EL (cell line): ENCODE measurements at places on chromosomes 6 and 20.
A peak's percentile ranks its signal among the peaks of the same experiment; 100 is the strongest.

DNA sequence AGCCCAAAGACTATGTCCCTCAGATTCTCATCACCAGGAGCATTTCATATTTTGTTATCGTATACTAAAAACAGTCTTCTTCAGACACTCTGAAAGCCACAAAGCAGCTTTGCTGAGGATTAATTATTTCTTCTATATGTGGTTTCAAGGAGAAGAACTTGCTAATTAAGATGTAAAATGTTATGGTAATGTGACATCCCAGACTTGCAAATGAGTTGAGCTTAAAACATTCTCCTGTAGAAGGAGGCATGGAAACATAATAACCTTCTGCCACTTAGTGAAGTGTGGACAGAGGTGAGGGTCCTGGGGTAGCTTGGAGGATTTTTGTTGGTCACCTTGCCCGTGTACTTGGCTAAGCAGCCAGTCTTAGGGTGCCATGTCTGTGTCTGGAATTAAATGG is 16.7 kb upstream of the MAPRE1 start:
- no peak for DNase-seq

- DNase-seq, result no peak
Observed at GRCh38 chr20:312067-312466, 13.3 kb upstream of the SOX12 start.

- peak; percentile 12 for DNase-seq
Observed at GRCh38 chr6:97133067-97133466, 149.9 kb downstream of the MMS22L start.

DNA sequence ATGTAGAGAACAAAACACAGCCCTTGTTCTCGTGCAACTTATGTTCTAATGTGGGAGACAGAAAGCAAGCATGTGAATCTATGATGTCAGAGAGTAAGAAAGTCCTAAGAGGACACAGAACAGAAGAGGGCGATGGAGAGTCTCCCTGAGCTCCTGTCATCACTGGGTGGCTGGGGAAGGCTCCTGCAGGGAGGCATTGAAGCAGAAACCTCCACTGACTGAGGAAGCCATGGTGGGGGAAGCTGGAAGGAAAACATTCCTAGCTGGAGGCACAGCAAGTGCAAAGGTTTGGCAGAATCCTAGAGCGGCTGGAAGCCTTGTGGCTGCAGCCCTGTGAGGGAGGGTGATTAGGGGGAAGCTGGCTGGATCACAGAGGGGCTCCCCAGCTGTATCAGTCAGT is 248.0 kb downstream of the CDH26 start:
- peak; percentile 49 for DNase-seq

- peak; percentile 32 for DNase-seq
Observed at GRCh38 chr20:15682690-15683089, 890.6 kb downstream of the KIF16B start.

DNA sequence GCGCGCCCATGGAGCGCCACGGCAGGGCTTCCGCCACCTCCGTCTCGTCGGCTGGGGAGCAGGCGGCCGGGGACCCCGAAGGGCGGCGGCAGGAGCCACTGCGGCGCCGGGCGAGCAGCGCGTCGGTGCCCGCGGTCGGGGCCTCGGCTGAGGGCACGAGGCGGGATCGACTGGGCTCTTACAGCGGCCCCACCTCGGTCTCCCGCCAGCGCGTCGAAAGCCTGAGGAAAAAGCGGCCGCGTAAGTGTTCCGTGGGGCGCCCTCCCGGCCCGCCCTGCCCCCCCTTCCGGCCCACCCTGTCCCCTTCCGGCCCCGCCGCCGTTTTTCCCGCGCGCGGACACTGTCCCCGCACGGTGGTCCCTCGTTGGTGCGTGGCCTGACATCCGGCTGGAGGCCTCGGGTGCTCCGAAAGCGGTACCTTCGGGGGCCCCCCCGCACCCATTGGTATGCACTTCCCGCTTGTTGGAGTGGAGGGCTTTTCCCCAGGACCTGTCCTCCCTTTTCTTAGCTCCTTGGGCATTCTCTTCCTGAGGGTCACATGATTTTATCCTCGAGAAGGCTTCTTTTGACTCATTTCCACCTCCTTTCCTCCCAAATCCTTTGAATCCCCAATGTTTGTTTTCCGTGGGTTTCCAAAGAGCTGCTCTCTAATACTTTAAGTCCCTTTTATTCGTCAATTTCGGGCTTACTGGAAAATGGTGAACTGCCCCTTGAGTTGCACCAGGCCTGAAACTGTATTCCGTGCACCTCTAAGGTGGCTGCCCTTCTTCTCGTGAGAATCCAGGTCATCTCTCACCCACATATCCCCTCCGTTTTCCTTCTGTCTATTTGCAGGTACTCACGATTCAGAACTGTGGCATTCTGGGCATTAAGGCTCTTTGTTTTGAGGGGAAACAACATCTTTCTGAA is 556 bp downstream of the PANK2 start:
- peak; percentile 37 for DNase-seq

DNA sequence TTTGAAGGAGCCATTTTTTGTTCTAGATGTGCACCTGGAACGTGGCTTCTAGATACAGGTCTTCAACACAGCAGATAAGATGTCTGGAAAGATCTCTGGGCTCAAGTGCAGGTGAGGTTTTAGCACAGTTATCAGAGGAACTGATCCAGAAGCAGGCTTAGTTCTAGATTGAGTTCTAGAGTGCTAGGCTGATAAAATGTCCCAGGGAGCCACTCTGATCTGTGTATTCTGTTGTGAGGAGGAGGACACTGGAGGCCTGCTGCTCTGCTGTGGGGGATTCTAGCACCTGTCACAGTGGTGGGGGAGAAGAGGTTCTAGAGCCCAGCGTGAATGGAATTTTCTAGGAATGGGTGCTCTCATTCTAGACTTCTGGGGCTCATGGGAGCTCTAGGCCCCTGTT is 12.0 kb upstream of the CCM2L start:
- DNase-seq, result no peak

- DNase-seq, result no peak
Observed at GRCh38 chr20:2918096-2919049, 45.1 kb downstream of the PTPRA start.

DNA sequence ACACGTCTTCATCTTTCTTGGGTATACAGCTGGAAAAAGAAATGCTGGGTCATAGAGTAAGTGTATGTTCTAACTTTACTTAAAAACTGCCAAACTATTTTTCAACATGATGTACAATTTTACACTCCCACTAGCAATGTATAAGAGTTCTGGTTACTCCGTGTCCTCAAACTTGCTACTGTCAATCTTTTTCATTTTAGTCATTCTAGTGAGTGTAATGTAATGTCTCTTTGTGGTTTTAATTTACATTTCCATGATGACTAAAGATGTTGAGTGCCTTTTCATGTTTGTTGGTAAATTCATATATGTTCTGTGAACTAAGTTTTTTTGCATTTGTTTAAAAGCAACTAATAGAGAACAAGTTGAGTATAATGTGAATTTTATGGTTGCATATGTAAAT is 43.9 kb downstream of the ATG5 start:
- no peak for DNase-seq

DNA sequence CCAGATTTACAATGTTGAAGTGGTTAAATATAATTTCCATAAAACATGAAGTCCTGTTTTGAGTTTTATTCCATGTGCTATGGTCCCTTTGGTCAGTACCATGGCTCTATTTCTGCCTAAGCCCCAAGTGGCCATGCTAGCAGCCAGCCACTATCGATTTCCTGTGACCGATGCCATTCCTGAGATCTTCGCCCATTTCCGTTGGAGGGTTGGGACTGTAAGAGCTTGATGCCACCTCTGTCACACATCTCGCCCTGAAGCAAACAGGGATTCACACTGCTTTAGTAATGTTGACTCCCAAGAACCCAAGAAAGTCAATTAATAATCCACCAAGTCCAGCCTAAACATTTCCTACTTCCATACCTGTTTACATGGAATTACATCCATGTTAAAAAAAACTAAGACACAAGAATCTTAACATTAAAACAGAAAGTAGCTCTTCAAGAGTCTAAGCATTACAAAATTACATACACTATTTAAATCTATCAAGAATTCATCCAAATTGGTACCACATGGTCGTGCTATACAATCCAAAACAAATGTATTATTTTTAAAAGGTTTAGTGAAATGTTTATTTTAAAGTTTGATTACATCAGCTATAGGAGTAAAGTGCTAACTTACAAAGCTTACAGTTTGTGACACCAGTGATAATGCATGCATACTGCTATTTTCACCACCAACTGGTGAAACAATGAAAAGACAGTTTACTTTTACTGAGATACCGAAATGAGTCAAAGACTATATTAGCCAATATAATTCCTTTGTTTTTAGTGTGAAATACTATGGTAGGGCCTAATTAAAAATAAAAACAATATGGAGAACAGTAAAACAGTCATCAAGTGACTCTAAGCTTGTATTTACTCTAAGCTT is 2.5 kb downstream of the RBM39 start:
- peak; percentile 52 for DNase-seq
